ENCODE measurements at places on chromosomes 7 and 10.

- no peak for DNase-seq
Observed at GRCh38 chr7:20220921-20221547, 3.9 kb upstream of the MACC1 start.

GRCh38 chr7:65509368-65510186 is 135.9 kb downstream of the ZNF92 start:
- peak; percentile 1 for DNase-seq

- no peak for DNase-seq
Observed at GRCh38 chr10:114027041-114027394, 16.6 kb upstream of the ADRB1 start.

GRCh38 chr7:43825391-43825808 is 43.9 kb downstream of the MRPS24 start:
- DNase-seq: no peak

- no peak for DNase-seq
Observed at GRCh38 chr10:122939856-122940543, 14.0 kb downstream of the C10orf88 start.

GRCh38 chr10:45417746-45418145 is 43.7 kb downstream of the ALOX5 start:
- no peak for DNase-seq

DNA sequence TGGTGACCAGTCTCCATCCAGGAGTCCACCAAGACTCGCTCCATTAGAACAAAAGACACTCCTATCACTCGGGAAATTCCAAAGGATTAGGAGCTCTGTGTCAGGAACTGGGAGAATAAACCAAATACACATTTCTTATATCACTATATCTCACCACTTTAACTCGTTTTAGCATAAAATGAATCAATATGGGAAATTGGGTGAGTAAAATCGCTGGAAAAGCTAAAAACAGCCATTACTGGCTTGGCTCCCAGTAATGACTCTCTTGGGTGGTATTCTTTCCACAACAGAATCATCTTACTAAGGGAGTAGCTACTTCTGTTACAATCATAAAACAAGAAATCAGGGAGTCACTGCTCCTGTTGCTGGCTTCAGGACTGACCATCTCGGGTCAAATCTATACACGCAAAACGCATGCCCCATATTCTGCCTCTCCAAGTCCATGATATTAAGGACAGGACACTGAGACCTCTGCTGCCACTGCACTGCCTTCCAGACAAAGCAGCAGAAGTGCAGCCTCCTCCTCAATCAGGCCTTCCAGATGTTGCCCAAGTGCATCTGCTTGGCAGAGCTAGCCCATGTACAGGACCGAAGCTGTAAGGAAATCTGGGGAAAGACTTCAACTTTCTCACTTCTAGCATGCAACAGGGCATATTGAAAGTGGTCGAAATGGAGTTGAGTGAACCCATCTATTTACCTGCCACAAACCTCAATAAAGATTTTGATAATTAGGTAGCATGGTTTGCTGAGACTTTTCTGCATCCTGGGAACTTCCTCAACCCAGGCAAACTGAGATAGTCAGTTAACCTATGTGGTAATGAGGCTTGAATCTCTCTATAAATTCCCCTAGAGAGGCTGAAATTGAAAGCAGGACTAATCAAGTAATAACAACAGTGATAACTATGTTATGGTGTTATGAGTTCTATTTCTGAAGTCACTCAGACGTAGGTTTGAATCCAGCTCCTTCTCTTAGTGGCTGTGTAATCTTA is 14.4 kb upstream of the PANK1 start:
- DNase-seq: no peak

DNA sequence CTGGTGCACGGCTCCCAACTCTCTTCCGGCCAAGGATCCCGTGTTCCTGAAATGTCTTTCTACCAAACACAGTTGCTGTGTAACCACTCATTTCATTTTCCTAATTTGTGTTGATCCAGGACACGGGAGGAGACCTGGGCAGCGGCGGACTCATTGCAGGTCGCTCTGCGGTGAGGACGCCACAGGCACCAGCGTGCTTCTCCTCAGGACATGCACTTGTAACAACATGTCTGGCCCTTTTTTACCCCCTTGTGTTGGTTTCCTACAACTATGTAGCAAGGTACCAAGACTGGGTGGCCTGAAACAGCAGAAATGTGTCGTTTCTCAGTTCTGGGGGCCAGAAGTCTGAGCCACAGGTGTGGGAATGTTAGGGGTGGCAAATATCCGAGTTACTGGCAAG is 18.2 kb downstream of the CALML5 start:
- DNase-seq: no peak

- no peak for DNase-seq
Observed at GRCh38 chr10:88271761-88272543, 311.2 kb downstream of the RNLS start.

GRCh38 chr7:151342102-151342646 is 562 bp downstream of the NUB1 start:
- no peak for DNase-seq

GRCh38 chr10:17782921-17783665 is 26.1 kb upstream of the MRC1 start:
- no peak for DNase-seq

GRCh38 chr7:14765731-14766130 is 136.8 kb downstream of the DGKB start:
- no peak for DNase-seq

GRCh38 chr7:134040988-134041387 is 86.2 kb upstream of the LRGUK start:
- DNase-seq: no peak

DNA sequence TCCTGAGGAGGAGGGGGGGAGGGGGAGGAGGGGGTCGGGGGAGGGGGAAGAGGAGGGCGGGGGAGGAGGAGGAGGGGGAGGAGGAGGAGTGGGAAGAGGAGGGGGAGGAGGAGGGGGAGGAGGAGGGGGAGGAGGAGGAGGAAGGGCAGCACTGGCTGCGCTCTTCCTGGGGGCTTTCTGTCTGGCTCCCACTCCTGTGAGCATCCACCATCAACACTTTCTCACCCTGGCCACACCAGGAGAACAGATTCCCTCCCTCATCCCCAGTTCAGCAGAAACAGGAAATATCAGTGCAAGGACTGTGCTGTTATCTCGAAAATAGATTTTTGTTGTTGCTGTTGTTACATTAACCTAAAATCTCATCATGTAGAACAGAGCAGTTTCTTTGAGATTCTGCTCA is 530.5 kb downstream of the ACTR3B start:
- no peak for DNase-seq

DNA sequence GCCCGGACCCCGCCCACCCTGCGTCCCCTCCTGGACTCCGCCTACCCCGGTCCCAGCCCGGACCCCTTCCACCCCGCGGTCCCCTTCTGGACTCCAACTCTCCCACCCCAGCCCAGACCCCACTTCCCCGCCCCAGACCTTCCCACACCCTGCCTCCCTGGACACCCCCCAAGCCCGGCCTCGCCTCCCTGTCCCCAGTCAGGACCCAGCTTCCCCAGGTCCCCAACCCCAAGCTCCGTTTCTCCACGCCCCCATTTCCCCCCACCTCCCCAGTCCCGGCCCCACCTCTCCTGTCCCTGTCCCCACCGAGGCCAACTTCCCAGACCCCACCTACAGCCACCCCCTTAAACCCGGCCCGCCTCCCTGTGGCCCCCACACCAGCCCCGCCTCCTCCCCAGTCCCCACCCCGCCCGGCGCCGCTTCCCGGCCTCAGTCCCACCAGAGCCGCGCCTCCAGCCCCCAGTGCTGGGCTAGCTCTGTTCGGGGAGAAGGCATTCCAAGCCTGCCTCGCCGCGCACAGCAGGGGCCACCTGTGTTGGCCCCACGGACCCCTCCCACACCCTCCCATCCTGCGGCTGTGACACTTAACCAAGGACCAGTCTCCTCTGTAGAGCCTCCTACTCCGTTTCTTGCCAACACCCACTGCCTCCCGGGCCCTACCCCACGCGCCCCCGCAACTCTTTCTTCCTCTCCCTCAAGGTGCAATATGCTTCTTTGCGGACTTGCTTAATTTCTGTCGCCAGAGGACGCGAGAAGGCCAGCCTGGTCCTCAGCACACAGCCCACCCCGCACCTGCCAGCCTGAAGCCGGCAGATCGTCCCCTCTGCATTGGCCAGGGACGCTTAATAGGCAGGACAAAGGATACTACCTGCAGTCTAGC is 736 bp upstream of the ITIH5 start:
- no peak for DNase-seq

DNA sequence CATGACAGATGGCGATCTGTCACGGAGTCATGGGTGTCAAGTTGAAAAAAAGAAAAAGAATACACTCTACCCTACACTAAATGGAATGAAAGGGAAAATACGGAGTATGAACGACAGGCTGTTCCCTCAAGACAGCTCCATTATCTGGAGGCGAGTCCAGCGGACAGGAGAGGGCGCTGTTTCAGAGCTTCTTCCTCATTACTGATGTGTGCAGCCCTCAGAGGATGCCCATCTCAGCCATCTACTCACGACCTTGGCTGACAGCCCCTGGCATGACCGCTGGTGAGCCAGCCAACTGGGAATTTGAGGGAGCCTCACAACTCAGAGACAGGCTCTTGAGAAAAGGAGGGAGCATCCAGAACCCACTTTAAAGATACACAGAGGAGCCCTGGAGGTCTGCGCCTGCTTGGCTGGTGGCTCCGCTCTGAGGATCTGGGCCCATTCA is 49.6 kb upstream of the SMNDC1 start:
- DNase-seq: peak; percentile 39

GRCh38 chr10:21515361-21516241 is 9.9 kb downstream of the SKIDA1 start:
- DNase-seq: no peak

DNA sequence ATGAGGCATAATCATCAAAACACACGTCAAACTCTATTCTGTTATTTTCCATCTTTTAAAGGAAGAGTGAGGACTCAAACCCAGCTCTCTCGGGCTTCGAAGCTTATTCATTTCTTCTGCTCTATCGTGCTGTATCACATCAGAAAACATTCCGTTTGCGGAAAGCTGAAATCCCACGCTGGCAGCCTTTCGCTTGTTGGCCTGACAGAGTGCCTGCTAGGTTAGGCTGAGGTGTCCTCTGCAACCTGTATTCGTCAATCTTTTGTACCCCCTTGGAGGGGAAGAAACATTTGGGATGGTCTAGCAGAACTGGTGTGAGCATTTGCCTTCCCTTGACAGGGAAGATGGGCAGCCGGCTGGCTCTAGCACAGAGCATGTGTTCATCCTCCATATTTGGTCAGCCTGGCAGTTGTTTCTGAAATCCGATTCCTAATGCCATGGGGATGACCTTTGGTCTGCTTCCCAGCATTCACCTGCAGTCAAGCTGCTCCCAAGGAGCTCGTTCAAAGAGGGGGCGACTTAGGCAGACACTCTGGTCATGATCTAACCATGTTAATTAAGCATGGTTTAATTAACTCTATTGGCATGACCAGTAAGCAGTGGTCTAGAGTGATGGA is 55.2 kb downstream of the TACC2 start:
- DNase-seq: no peak

DNA sequence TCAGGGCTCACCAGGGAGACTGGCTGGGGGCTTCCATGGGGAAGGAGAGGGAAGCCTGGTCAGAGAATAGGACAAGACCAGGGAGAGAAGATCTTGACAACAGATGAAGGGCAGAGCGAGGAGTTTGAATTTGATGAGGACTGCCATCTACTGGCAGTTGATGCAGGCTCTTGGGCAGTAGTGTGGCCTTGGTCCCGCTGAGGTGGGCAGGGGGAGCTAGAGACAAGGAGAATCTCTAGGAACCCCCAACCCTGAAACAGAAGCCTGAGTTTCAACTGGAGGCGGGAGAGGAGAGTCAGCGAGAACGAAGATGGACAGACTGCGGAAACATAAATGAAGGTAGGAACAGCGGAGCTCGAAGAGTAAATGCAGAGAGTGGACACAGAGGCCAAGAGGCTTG is 81.0 kb downstream of the PPP1R3C start:
- DNase-seq: no peak

DNA sequence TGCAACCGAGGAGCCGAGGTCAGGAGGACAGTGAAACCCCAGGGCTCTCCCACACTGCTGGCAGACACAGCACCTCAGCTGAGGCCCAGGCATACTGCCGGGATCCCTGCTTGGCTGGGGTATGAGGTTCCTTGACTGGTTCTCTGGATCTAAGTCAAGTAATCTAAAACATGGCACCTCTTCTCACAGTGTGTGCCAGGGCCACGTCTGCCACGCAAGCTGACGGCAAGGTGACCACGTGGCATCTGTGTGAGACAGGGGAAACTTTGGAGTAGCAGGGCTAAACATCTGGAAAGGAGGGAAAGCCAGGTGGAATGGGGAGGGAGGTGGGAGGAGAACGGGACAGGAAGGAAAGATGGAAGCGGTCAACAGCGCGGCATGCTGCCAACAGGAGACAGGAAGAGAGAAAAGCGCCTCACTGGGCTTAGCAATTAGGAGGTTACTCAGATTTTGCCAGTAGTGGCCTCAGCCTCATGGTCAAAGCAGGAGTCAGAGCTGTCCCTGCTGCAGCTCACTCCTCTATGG is 103.7 kb downstream of the CXCL12 start:
- no peak for DNase-seq

DNA sequence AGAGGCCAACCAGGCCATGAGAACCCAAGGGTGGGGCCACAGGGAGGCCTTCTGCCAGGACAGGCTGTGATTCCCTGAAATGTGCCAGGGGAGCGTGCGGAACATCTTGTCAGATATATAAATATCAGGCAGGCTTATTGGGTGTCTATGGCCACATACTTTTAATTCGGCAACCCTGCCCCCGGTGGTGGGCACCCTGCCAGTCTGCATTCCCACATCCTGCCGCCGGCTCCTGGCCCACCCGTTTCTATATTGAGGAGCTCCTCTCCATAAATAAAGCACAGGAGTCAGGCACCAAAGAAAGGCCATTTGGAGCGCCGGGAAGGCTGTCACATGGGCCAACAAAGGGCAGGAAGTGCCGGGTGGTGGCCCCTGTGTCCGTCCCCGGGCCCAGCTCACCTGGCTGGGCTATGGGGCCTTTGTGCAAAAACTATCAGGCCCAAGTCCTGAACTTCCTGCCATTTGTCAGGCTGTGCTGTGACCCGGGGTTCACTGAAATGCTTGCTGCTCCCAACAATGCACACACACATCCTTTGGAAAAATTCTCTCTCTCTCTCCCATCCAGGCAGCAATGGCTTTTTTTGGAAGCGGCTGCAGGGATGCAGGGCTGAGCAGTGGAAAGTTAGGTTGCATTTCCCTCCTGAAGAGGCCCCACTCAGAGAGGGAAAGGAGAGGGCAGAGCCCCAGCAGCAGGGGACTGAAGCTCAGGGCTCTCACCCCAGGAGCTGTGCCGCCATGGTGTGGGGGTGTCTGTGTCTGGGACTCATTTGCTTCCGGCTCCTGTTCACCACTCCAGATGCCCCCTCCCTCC is 25.0 kb upstream of the PODXL start:
- no peak for DNase-seq

- DNase-seq: no peak
Observed at GRCh38 chr7:28722684-28723083, 235.4 kb downstream of the TRIL start.

GRCh38 chr7:149716007-149716931 is 57.1 kb downstream of the ZNF467 start:
- DNase-seq: no peak

GRCh38 chr7:26620352-26620751 is 244.0 kb downstream of the SKAP2 start:
- no peak for DNase-seq

DNA sequence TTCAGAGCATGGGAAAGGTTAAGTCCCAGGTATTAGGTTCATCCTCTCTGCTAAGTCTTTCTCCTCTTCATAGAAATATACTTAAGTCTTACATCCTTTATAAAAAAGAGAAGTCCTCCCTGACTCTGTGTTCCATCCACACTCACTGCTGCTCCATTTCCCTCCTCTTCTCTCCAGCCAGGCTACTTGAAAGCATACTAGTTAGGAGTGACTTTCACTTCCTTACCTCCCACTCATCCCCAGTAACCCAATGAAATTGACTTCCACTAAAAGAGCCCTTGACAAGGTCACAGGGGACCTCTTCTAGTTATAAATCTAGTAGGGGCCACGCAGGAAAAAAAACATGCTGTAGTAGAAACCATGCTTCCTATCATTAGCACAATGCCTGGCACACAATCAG is 133.1 kb upstream of the AGK start:
- DNase-seq: no peak
